ENCODE measurements at places on chromosomes 13 and 19.

DNA sequence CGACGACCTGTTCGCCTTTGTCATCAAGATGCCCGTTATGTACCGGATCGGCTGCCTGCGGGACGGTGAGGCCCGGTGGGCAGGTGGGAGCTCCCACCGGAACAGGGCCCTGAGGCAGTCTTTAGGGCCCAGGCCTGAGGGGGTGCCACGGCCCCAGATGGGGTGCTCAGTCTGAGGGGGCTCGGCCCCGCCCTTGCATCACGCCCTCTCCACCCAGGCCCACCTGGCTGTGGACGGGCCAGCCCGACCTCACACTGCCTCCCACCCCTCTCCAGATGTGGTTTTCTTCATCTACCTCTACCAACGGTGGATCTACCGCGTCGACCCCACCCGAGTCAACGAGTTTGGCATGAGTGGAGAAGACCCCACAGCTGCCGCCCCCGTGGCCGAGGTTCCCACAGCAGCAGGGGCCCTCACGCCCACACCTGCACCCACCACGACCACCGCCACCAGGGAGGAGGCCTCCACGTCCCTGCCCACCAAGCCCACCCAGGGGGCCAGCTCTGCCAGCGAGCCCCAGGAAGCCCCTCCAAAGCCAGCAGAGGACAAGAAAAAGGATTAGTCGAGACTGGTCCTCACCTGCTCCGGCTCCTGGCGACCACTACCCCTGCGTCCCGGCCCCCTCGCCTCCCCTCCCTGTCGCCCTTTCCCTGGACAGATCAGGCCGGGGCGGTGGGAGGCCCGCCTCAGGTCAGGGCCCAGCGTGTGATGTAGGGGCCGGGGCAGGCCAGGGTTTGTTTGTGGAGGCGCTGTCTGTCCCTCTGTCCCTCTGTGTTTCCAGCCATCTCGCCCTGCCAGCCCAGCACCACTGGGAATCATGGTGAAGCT is 8.7 kb upstream of the RELB start:
- no peak for DNase-seq

- DNase-seq: no peak
Measured at GRCh38 chr19:5586300-5587070, 18.7 kb upstream of the TINCR start.

DNA sequence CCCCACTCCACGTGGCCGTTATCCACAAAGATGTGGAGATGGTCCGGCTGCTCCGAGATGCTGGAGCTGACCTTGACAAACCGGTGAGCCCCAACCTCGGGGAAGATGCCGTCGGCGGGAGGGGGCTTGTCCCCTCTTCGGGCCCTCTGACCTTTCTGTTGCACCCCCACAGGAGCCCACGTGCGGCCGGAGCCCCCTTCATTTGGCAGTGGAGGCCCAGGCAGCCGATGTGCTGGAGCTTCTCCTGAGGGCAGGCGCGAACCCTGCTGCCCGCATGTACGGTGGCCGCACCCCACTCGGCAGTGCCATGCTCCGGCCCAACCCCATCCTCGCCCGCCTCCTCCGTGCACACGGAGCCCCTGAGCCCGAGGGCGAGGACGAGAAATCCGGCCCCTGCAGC is 4.8 kb downstream of the CCER2 start:
- no peak for DNase-seq

- peak; percentile 71 for DNase-seq
Measured at GRCh38 chr13:93690139-93690538, 463.5 kb downstream of the GPC6 start.

GRCh38 chr13:80342471-80343371 is 1.8 kb upstream of the SPRY2 start:
- peak; percentile 77 for DNase-seq

- DNase-seq: no peak
Measured at GRCh38 chr13:41587490-41587889, 130.1 kb downstream of the RGCC start.

All from foreskin fibroblast (primary cell).